Fibroblast of upper back skin (primary cell): ENCODE measurements at places on chromosomes 3 and 15.

DNA sequence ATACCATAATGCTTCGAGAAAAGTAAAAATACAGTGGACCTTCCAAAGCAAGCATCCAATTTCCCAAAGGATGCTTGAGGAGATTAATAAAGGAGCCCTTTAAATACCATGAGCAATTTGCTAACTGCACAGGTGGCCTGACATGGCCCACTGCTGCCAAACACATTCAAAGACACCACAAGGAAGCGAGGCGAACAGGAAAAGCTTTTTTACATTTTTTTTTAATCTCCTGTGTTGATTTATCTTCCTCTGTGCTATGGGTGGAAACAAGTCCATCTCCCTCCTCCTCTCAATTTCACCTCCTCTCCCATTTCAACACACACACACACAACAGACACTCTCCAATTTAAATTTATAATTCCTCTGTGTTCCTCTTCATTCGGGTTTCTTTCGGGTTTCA is 243.4 kb downstream of the IGSF11 start:
- DNase-seq: no peak

DNA sequence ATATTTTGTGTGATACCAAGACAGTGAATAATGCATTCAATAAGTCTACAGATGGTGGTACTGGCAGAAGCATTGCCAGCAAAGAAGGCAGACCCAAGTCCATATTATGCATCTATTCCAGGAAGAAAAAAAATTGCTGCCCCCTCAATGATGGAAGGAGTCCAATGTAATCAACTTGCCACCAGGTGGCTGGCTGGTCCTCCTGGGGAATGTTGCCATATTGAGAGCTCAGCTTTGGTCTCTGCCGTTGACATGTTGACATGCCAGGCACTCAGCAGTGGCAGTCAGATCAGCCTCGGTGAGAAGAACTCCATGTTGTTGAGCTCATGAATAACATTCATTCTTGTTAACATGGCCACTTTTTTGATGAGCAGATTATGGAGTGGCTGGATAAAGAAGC is 298.5 kb downstream of the IGSF11 start:
- DNase-seq: no peak

GRCh38 chr3:184443364-184443763 is 63.5 kb downstream of the CHRD start:
- DNase-seq: no peak

DNA sequence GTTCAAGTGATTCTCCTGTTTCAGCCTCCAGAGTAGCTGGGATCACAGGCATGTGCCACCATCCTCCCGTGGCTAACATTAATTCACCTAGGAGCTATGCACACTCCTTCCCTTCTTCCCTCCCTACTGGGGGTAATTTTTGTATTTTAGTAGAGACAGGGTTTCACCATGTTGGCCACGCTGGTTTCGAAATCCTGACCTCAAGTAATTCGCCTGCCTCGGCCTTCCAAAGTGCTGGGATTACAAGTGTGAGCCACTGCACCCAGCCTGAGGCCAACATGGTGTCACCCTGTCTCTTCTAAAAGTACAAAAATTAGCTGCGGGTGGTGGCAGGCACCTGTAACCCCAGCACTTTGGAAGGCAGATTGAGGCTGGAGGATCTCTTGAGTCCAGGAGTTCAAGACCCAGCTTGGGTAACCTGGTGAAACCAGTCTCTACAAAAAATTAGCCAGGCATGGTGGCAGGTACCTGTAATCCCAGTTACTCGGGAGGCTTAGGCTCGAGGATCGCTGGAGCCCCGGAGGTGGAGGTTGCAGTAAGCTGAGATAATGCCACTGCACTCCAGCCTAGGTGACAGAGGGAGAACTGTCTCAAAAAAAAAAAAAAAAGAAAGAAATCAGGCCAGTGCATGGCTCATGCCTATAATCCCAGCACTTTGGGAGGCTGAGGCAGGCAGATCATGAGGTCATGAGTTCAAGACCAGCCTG is 6.1 kb downstream of the RNU5B-1 start:
- DNase-seq: no peak

- DNase-seq: no peak
Observed at GRCh38 chr3:197513953-197514785, 41.6 kb downstream of the BDH1 start.

DNA sequence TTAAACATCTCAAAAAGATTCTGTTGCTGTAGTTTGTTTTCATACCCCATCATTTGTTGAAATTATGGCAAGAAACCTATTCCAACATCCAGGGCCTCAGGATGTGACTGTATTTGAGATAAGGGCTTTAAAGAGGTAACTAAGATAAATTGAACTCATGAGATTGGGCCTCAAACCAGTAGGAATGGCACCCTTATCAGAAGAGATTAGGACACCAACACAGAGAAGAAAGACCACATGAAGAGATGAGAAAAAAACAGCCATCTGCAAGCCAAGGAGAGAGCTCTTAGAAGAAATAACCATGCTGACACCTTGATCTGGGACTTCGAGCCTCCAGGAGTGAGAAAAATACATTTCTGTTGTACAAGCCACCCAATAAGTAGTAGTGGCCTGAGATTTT is 157.7 kb downstream of the CGGBP1 start:
- no peak for DNase-seq

DNA sequence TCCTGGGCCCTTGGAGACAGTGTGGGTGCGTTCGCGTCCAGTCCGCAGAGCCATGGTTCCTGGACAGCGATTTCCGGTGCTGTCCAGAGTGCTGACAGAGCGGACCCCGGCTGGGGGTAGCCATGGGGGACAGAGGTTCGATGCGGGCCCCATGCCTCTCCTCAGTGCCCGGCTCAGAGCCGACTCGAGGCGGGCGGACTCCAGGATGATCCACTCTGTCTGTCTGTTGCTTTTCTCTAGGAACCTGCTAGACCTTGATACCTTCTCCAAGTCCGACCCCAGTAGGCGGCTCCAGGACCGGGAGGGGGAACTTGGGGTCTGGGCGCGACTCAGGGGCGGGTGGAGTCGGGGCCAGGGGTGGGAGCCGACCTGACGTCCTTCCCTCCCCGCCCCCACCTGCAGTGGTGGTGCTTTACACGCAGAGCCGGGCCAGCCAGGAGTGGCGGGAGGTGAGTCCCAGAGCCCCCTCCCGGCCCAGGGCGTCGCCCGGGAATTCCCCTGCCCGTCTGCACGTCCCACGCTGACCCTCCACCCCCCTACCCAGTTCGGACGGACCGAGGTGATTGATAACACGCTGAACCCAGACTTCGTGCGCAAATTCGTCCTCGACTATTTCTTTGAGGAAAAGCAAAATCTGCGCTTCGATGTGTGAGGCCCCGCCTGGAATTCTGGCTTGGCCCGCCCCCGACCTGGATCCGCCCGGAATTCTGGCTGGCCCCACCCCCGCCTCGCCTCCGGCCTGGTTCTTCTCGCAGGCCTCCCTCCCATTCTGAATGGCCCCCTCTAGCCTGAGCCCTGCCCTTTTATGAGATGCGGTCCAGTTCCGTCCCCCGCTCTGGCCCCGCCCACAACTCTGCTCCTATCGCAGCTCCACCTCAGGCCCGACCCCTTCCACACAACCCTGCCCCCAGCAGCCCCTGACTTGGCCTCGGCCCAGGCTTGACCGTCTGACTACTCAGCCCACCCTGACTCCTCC is 1.0 kb downstream of the CPNE9 start:
- peak; percentile 22 for DNase-seq

- DNase-seq: peak; percentile 25
Observed at GRCh38 chr3:124246949-124247348, 255.0 kb upstream of the ROPN1 start.

- DNase-seq: no peak
Observed at GRCh38 chr3:141058996-141059395, 7.8 kb downstream of the SPSB4 start.

DNA sequence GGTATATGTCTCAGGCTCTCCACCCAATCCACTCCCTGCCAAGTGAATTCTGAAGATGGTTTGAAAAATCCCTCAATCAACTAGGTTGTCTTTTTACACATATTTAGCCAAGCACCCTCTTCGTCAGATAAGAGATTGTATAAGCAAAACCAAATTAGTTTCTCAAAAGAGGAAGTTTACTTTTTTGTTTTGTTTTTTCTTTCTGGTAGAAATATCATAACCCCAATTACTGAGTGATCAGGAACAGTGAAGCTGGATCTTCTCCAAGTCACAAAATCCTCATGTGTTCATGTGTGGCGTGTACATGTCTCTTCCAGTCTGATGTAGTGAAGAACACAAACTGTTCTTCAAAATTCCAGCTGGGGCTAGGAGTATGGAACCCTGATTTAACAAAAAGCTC is 180.6 kb downstream of the FOXP1 start:
- DNase-seq: no peak

DNA sequence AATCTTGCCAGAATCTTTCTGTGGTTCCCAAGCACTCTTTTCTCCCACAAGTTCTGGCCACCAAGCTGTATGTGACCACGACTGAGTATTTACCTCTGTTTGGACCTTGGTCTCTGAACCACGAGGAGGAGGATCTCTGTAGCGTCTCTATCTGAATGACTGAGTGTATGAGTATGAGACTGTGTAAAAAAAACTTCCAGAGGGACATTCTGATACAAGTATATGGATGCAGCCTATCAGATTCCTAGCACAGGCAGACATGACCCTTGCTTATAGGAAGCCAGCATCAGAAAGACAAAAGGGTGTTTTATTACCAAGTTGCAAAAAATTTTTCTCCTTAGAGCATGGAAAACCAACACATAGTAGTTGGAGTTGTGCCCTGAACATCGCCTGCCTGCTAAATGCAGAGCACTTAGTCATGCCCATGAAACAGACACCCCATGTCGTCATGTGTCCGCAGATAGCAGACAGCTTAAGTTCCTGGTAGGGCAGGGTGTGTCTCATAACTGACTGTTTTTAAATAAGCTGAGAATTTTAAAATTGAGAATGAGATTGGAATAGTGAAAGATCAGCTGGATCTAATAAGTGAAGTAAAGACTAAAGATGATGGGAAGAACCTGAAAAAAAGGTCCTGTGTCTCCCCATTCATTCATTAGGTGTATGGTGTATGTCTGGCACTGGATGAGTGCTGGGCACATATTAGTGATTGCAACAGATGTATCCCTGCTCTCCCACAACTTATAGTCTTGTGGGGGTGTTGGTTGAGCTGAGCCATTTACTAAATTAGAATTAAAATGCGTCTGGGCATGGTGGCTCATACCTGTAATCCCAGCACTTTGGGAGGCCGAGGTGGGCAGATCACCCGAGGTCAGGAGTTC is 30.9 kb downstream of the DAG1 start:
- DNase-seq: peak; percentile 95

- DNase-seq: no peak
Observed at GRCh38 chr3:182375916-182376315, 417.4 kb upstream of the ATP11B start.

- no peak for DNase-seq
Observed at GRCh38 chr3:12966847-12967605, 106.2 kb downstream of the IQSEC1 start.

DNA sequence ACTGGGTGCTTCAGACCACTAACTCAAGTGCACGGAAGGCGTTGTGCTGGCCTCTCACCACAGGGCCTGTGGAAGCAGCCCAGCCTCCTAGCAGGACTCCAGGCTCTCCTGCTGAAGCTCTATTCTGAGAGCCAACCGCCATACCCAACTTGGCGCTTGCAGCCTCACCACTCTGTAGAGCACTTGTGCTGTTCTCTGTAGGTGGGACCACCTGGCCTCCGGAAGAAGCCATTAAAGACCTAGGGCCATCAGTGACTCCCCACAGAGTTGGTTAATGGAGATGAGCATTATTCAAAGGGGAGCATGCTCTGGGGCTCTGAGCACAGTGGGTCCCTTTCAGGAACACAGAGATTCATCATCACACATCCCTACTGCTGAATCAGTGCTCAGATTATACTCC is 50.9 kb downstream of the C3orf85 start:
- no peak for DNase-seq

- DNase-seq: no peak
Observed at GRCh38 chr15:96838081-96838480, 507.6 kb downstream of the NR2F2 start.

DNA sequence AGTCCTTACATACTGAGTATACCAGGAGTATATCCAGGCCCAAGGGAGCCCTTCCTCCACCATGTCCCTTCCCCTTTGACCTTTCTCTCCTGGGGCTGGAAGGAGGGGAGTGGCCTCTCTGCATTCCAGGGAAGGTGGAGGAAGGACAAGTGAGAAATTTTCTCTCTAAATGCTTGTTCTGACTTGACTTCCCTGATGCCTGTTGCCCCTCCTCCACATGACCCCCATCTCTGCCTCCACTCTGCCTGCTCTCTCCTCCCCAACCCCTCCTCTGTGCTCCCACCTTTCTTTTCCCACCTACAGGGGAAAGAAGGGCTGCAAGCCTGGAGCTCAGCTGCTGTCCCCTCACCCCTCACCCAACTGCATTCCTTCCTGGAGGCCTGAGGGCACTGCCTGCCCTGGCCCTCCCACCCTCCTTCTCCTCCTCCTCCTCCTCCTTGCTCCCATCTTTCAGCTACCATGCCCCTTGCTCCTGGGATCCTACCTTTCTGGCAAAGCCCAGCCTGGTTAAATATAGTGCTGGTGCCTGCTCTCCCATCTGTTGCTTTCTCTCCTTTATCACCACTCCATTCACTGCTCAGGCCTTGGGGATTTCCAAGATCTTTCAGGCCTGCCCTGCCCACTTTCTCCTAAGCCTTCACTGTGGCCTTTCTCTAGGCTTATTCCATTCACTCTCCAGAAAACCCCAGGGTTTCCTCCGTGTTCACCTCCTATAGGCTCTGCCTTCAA is 8.5 kb upstream of the DAG1 start:
- DNase-seq: peak; percentile 23

DNA sequence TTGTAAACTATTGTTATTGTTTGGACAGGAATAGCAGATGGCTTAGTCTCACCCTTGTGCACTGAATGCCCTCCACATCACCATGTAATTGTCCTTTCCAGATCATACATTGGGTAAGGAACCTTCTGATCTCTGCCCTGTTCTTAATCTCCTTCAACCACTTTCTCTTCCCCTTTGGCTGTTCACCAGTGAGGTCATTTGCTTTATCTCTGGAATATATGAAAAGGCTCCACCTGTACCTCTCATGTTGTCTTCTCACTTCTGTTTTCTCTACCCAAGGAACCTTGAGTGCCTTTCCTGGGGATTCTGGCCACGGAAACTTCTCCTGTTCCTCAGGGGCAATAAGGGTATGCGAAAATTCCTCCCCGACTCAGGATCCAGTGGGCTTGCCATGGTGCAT is 28.5 kb downstream of the MCTP2 start:
- no peak for DNase-seq
